NCI-H1092 treated with DMSO at 0.1 percent for 48 hours (cell line): ENCODE measurements at places on chromosomes 12 and 14.
A peak's percentile ranks its signal among the peaks of the same experiment; 100 is the strongest.

GRCh38 chr12:54394281-54394719 lies 9.8 kb upstream of the ZNF385A start:
- DNase-seq = peak; percentile 54

DNA sequence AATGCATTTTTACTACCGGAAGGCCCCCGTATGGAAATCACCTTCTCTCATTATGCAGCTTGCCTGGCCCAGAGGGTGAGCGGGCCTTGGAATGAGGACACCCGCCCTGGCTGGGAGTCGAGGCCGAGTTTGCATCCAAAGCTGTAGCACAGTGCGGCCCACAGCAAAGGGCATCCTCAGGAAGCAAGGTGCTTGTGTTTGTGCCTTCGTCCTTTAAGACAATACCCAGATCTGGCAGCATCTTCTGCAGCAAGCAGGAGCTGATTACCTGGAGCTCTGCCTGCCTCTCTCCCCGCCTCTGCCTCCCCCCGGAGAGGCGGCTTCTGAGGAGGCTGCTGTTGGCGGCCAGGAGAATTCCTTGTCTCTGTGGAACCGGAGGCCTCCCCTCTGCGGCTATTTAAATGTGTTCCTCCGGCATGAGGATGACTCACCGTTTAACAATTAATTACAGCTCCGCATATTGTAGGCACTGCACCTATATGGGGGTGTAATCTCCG lies 145.3 kb downstream of the CACNA1C start:
- no peak for DNase-seq

- no peak for DNase-seq
Observed at GRCh38 chr12:12454315-12454714, 97.4 kb downstream of the BORCS5 start.

- no peak for DNase-seq
Observed at GRCh38 chr12:15956413-15957185, 45.5 kb downstream of the DERA start.

- no peak for DNase-seq
Observed at GRCh38 chr12:100610666-100611430, 37.4 kb downstream of the GAS2L3 start.

DNA sequence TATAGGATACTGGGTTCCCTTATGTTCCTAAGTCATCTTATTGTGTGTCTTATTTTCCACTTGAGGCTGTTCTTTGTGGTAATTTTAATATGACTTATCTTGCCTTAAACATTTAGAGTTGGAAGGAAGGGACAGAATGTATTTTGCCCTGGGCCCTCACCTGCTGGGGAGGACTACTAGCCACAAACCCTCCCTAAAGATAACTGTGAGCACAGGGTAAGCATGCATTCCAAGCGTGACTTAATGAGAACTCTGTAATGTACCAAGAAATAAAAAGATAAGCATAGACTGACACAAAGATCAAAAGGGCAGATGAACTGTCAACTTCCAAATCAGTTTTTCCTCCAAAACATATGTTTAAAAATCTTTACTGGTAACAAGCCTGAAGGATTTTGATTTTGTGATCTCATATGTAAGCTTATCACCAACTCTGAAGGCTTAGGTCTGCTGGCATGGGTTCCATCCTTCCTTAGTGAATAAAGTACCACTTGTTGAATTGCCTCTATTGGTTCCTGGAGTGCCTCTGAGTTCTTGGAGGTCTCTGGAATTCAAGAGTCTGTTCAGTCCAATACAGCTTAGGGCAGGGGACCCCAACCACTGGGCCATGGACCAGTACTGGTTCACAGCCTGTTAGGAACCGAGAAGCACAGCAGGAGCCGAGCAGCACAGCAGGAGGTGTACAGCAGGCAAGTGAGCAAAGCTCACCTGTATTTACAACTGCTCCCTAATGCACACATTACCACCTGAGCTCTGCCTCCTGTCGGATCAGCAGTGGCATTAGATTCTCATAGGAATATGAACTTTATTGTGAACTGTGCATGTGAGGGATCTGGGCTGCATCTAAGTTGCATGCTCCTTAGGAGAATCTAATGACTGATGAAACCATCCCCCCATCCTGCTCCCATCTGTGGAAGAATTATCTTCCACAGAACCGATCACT lies 29.8 kb upstream of the NFYB start:
- no peak for DNase-seq

- no peak for DNase-seq
Observed at GRCh38 chr14:101887219-101887618, 77.2 kb upstream of the DYNC1H1 start.

DNA sequence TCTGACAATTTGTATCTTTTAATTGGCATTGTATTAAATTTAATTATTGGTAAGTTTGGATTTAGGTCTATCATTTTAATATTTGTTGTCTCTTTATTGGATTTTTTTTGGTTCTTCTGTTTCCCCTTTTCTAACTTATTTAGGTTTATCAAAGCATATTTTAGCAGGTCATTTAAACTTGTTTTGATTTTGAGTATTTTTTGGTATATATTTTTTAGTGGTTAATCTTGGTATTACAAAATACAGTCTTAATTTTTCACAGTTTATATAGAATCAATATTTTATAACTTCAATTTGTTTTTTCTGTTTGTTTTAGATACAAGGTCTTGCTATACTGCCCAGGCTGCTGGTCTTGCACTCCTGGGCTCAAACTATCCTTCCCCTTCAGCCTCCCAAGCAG lies 15.5 kb upstream of the ADGRD1 start:
- no peak for DNase-seq

GRCh38 chr12:58745348-58746125 lies 174.8 kb downstream of the LRIG3 start:
- DNase-seq = no peak

- DNase-seq = no peak
Observed at GRCh38 chr12:33248364-33248763, 191.3 kb downstream of the SYT10 start.

DNA sequence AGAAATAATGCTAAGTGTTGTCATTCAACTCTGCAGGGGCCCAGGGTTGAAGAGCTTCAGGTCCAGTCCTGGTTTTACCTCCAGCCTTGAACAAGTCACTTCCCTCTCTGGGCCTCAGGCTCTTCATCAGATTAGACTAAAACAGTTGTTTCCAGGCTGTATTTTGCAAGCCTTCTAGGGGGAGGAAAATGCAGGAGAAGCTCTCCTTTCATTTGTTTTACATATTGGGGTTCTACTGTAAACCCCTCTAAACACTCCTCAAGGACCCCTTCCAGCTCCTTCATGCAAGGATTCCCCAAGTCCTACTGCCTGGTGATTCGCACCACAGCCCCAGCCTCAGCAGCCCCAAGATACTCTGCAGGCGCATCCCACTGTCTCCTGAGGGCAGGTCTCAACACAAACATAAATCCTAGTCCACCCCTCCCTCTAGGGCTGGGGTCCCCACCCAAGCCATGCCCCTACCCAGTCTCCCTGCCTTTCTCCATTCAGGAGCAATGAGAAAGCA lies 2.7 kb downstream of the SDR9C7 start:
- DNase-seq = no peak

DNA sequence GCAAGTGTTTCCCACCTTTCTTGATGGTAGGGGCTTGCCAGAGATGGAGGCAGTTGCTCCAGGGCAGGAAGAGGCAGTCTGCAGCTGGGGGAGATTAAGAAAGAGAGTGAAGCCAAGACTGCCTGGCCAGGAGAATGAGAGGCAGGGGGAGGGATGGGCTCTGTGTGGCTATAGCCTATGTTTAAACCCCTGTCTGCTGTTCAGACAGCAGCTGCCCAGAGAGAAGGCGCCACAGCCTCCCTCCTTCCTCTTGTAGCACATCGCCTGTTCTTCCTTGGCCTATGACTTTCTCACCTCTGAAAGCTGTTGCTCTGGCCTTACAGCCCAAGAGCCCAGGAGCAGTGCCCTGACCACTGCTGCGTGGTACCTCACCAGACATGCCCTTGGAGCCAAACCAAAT lies 61.7 kb downstream of the EMP1 start:
- DNase-seq = peak; percentile 25

DNA sequence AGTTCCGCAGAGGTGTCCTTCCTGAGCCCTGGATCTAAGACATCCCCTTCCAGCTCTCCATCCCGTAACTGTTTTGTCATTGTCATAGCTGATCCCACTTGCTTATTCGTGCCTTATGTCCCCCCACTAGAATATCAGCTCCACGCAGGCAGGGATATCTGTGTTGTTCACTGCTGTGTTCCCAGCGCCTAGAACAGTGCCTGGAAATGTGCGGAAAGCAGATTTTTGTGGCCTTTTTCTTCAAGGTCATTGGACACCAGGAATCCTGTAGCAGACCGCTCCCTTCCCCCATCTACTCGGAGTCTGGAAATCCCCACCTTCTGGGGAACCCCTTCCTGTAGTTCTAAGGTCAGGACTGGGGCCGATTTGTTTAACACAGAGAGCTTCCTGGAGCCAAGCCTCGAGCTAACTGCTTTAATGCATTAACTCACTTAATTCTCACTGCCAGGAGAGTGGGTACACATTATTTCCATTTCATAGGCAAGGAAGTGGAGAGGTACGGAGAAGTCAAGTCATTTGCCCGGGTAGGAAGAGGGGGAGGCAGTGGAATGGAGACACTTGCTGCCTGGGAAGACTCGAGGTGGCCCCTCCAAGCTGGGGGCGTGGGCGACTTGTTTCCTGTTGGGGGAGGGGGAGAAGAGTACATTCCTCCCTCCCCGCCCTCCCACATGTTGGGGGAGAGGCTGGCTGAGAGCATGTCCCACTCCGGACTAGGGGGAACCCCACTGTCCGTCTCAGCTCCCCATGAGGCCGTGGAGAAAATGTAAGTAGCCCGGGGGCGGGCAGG lies 1.2 kb upstream of the SH2B3 start:
- DNase-seq = no peak

GRCh38 chr14:75456069-75456996 lies 28.5 kb downstream of the JDP2 start:
- no peak for DNase-seq

DNA sequence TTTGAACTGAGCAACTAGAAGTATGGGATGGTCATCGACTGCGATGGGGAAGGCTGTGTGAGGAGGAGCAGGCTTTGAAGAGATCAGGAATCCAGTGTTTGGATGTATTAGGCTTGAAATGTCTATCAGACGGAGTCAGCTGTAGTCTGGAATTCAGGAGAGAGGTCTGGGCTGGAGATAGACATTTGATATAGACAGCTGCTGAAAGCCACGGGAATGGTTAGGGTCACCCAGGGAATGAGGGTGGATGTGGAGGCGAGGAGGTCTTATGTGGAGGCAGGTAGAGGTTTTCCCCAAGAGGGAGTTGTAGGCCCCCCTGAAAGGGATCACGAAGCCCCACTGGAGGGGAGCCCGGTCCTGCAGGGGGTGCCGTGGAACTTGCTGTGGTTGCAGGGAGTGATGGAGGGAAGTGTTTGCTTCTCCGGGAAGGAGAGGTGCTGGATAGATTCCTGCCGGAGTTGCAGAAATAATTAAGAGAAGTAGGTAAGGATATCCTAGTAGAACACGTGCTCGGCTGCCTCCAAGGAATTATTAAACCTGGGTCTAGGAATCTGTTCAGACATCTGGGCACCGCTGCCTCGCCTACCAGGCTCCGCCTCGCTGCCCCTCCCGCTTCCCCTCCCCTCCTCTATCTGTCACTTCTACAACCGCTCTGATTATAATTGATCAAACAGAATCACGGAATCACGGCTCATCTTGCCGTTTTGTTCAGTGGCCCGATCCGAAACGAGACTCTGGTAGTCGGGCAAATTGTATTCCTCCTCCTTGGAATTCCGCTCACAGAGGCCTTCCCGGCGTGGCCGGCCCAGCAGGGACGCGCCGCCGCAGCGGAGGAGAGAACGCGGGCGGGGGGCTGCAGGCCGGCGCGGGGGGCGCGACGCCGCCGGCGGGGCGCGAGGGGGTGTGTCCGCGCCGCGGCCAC lies 826 bp upstream of the CACNA1C start:
- DNase-seq = peak; percentile 29

GRCh38 chr14:20652996-20653975 lies 11.8 kb upstream of the OR6S1 start:
- no peak for DNase-seq

DNA sequence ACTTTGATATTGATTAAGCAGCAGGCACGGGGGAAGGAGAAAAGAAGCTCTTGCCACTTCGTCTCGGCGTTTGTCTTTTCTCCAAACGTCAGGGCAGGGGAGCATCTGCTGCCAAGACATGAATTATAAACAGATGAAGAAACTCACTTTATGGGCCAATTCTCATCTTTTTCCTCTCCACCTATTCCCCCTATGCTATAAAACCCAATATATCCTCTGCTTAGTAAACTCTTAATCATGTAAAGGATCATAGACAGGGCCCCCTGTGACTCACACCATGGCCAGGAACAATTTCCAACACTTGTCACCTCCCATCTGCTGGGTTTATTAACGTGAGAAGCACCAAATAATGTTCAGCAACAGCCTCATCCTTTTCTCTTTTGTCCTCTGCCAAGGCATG lies 1092.1 kb upstream of the TMEM132C start:
- DNase-seq = no peak

GRCh38 chr12:49932533-49933130 lies 17.9 kb upstream of the AQP2 start:
- no peak for DNase-seq

DNA sequence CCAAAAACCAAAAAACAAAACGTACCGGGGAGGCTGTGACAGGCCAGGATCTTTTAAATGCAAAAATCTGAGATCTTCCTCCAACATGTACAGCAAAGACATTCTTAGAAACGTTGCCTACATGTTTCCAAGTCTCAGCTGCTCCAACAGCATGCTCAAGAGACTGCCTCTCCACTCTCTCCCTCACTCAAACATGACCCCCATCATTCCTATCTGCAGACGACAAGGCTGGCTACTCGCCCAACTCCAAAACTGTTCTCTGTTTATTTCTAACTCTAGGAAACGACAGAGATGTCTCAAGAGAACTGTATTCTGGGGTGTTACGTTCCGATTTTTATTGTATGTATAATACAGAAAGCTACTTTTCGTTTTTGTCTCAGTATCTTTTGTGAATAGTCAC lies 57.5 kb upstream of the TMCC3 start:
- no peak for DNase-seq

DNA sequence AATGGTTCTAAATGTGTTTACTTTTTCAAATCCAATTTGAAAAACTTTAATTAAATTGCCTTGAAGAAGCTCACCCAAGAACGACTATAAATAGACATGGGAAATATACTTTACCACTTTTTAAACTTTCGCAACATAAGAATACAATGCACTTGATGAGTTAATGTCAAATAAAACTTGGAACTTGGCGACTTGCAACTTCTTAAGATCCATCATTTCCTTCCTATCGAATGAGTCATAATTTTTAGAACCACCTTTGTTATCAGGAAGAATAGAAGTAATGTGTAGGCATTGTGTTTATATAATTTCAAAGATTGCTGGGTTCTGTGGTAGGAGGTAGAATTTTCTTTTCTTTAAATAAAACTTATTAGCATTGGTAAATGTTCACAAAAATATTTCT lies 1417.4 kb upstream of the FLRT2 start:
- DNase-seq = no peak

GRCh38 chr14:67490196-67490595 lies 1.7 kb upstream of the TMEM229B start:
- no peak for DNase-seq

GRCh38 chr12:5140190-5140589 lies 96.5 kb downstream of the KCNA5 start:
- DNase-seq = no peak

GRCh38 chr14:55532645-55533344 lies 47.2 kb upstream of the KTN1 start:
- no peak for DNase-seq
